G401 (cell line): ENCODE measurements at places on chromosomes 6 and 20.

DNA sequence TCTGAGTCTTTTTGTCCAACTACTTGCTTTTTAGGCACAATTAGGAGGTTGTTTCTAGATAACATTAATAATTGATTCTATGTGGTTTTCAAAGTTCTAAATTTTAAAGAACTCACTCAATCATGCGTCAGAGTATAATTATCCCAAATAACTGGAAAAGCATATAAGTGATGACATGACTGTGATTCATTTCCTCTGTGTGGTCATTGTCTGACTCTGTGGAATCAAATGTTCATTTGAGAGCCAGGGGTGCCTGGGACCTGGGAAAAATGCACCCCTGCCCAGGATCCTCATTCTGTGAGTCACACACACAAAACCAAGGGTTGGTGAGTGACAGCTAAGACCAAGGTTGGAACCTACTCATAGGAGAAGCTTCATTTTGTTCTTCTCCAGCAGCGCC is 127.1 kb upstream of the MLIP start:
- DNase-seq = no peak

DNA sequence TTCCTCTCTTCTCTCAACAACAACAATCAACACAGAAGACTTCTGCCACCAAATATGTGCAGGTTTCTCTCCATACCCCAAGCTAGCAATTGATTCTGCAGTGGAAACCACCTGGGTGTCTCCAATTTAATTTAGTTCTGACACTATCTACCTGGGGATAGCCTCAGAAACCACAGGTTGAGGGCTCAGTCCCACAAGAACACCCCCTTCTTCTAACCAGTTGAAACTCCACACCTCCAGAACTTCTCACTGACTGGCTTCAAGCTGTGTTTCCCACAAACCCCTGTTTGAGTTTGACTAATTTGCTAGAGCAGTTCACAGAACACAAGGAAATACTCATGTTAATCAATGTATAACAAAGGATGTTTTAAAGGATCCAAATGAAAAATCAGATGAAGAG is 52.5 kb upstream of the SPTLC3 start:
- no peak for DNase-seq

DNA sequence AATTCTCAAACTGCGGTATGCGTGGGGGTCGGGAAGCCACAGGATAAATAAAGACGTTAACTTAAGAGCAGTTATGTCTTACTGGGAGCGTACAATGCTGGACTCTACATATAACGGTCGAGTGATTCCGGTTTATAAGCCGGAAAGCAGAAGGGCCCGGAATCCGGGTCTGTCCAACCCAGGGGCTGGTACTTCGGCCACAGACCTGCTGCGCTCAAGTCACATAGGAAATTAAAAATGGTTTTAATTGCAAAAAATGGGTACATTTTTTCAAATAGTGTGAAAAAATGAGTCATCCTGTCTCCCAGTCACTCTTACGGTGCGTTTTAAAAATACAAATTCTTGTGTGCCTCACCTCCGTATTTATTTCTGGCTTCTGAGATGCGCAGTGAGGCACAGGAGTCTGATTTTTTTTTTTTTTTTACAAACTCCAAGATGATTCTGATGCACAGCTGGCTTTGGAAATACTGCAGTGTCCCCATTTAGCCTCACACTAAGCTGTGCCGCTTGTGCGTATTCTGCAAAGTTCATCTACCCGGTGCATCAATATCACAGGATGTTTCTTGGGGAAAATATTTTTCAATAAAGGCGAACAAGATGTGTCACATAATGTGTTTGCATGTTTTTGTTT is 1.0 kb downstream of the PCIF1 start:
- no peak for DNase-seq

DNA sequence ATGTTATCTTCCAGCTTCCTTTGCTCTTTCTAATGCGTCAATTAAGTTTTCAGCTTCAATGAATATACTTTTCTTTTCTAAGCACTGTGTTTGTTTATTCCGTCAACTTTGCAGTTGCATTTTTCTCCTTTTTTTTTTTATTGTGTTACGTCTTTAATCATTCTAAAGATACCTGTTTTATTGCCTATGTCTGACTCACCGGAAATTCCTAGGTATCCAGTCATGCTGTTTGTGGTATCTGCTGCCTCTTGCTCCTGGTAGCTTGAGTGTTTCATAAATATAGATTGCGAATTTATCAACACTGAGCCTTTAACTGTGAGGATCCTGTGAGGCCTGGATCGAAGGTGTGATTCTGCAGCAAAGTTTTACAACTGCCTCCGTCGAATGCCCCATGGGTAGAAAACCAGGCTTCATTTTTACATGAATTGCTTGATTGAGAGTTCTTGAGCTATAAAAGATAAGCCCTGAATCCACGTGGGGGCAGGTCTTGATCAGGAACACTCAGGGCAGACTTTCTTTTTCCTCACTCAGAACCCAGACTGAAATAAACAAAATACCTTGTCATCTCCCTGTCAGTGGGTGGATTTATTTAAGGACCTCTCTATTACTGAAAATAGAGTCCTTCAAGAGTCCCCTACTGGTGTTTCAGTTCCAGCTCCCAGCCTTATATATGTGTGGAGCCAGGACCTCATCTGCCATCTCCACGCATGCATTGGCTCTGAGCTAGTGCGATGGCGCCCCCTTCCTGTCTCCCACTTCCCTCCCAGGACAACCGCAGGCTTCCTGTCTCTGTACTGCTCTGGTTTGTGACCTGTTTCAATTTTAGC is 60.1 kb upstream of the LRRC1 start:
- DNase-seq = no peak

- DNase-seq = no peak
These were observed 9.5 kb upstream of the THBD start for GRCh38 chr20:23059001-23059400.

GRCh38 chr6:36593569-36594028 is 563 bp upstream of the SRSF3 start:
- no peak for DNase-seq

DNA sequence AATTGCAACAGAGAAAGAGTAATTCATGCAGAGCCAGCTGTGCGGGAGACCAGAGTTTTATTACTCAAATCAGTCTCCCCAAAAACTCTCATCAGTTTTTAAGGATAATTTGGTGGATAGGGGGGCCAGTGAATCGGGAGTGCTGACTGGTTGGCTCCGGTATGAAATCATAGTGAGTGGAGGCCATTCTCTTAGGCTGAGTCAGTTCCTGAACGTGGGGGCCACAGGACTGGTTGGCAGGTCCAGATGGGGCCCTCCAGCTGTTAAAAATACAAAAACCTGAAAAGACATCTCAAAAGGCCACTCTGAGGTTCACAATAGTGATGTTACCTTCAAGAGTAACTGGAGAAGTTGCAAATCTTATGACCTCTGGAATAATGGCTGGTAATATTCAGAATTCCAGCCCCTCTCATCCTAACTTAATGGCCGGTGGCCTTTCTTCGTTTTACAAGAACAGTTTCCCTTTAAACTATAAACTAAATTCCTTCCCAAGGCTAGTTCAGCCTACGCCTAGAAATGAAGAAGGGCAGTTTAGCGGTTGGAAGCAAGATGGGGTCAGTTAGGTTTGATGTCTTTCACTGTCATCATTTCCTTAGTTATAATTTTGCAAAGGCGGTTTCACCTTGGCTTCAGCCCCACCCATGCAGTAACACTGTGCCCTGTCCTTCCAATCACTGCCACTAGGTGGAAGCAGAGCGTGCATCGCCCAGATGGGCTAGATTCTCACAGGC is 6.8 kb upstream of the MICA start:
- DNase-seq = peak; percentile 88

GRCh38 chr20:45497971-45498494 is 17.4 kb downstream of the SPINT3 start:
- no peak for DNase-seq

DNA sequence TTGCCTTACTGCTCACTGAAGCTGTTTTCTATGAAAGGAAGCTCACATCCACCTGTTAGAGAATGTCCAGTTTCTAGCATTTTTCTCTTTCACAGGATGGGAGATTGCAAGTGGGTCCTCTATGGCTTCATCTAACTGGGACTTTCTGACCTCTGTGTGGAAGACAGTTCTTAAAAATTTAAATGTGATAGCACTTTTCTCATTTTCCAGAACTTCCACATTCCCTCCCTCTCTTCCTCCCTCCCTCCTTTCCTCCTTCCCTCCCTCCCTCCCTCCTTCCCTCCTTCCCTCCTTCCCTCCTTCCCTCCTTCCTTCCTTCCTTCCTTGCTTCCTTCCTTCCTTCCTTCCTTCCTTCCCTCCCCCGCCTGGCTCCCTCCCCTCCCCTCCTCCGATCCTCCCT is 291.1 kb downstream of the DOK5 start:
- no peak for DNase-seq
